Smooth muscle cell of the coronary artery (primary cell): ENCODE measurements at places on chromosomes 4 and X. TPM values are rescaled to one million over a fixed set of nuclear protein-coding genes. Genes with fewer than 3 reads are reported as not detected.

Gene STATH
- 0.15 TPM in 1 of 2 replicates, not detected in the other for total RNA-seq

Gene FOXO4
- total RNA-seq: 4.4 and 4.6 TPM in 2 replicates

Gene CSAG2
- not detected in 2 replicates for total RNA-seq

Gene DEFB131A
- total RNA-seq: not detected in 2 replicates

Gene ELK1
- total RNA-seq: 11.5 and 13.9 TPM in 2 replicates

Gene SERPINA7
- not detected in 2 replicates for total RNA-seq

Gene TIGD4
- total RNA-seq: 0.08 TPM in 1 of 2 replicates, not detected in the other

Gene RAB39B
- total RNA-seq: 0.47 and 0.53 TPM in 2 replicates

Gene HTN3
- total RNA-seq: not detected in 2 replicates

Gene MAGEA2B
- total RNA-seq: not detected in 2 replicates

Gene IL1RAPL2
- total RNA-seq: not detected in 2 replicates

Gene SMIM31
- total RNA-seq: not detected in 2 replicates

Gene NRK
- 0.12 and 0.15 TPM in 2 replicates for total RNA-seq

Gene BRCC3
- total RNA-seq: 9.2 and 12.1 TPM in 2 replicates

Gene FRMPD4
- 1.7 and 1.9 TPM in 2 replicates for total RNA-seq

Gene PRDM5
- 5.6 and 8.3 TPM in 2 replicates for total RNA-seq

Gene APOO
- total RNA-seq: 1.9 and 12.0 TPM in 2 replicates

Gene MAGEB10
- total RNA-seq: not detected in 2 replicates

Gene MAGEB17
- total RNA-seq: not detected in 2 replicates

Gene ANOS1
- total RNA-seq: 0.94 and 11.7 TPM in 2 replicates

Gene RAB41
- total RNA-seq: not detected in 2 replicates

Gene PSAPL1
- total RNA-seq: not detected in 2 replicates

Gene MAGEA8
- total RNA-seq: not detected in 2 replicates

Gene VGLL1
- not detected in 2 replicates for total RNA-seq

Gene RBM47
- total RNA-seq: 0.38 and 5.0 TPM in 2 replicates

Gene DMP1
- not detected in 2 replicates for total RNA-seq

Gene ZMAT1
- total RNA-seq: 0.12 and 0.30 TPM in 2 replicates

Gene PRSS12
- total RNA-seq: 13.0 and 24.1 TPM in 2 replicates

Gene SSX2B
- not detected in 2 replicates for total RNA-seq

Gene CXCL11
- not detected in 2 replicates for total RNA-seq

Gene C4orf50
- not detected in 2 replicates for total RNA-seq

Gene SRPX2
- total RNA-seq: 42.6 and 70.9 TPM in 2 replicates

Gene FAM47E
- total RNA-seq: 0.45 and 1.9 TPM in 2 replicates
